H4 (cell line): ENCODE measurements at places on chromosomes 5 and 9. TPM values are rescaled to one million over a fixed set of nuclear protein-coding genes. Genes with fewer than 3 reads are reported as not detected.
A peak's percentile ranks its signal among the peaks of the same experiment; 100 is the strongest.

The PRRX2 gene
- 16.5 and 18.9 TPM in 2 replicates for total RNA-seq

The RNF208 gene
- 0.31 TPM in 1 of 2 replicates, not detected in the other for total RNA-seq

The DNAI1 gene
- 0.04 and 0.27 TPM in 2 replicates for total RNA-seq

The CKMT2 gene
- 0.48 TPM in 1 of 2 replicates, not detected in the other for total RNA-seq

The CD274 gene
- total RNA-seq: 0.95 and 1.1 TPM in 2 replicates

The PRR16 gene
- total RNA-seq: 2.7 and 4.5 TPM in 2 replicates

The CDK5RAP2 gene
- total RNA-seq: 18.6 and 24.2 TPM in 2 replicates

The PPIP5K2 gene
- total RNA-seq: 39.1 and 46.4 TPM in 2 replicates

The RUSC2 gene
- 6.2 and 8.7 TPM in 2 replicates for total RNA-seq

The VLDLR gene
- 4.9 and 7.8 TPM in 2 replicates for total RNA-seq

The SLC12A7 gene
- 8.8 and 13.8 TPM in 2 replicates for total RNA-seq

The LECT2 gene
- total RNA-seq: not detected in 2 replicates

The OR1L4 gene
- not detected in 2 replicates for total RNA-seq

The ENTPD2 gene
- not detected in 2 replicates for total RNA-seq

The SLC6A19 gene
- not detected in 2 replicates for total RNA-seq

- DNase-seq: no peak
Observed at GRCh38 chr9:89734600-89735041, 129.8 kb downstream of the GADD45G start.

GRCh38 chr5:83871533-83872395 is 151.1 kb upstream of the HAPLN1 start:
- DNase-seq: no peak

DNA sequence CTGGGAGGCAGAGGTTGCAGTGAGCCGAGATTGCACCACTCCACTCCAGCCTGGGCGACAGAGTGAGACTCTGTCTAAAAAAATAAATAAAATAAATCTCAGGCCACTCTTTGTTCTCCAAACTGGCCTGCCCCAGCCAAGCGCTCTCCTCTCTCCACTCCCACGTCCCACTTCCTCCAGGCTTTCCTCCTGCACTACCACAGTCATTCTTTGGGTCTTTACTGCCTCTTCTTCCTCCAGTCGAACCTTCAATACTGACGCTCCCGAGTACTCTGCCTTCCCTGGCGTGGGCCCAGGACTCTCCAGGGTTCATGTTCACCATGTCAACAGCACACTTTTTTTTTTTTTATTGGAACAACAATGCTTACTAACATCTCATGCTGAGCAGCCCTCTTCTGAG is 23.9 kb downstream of the RNF130 start:
- DNase-seq: no peak

- DNase-seq: peak; percentile 63
Observed at GRCh38 chr9:101601904-101602765, 7.4 kb upstream of the PPP3R2 start.

- no peak for DNase-seq
Observed at GRCh38 chr9:69131682-69132081, 42.4 kb upstream of the TJP2 start.

DNA sequence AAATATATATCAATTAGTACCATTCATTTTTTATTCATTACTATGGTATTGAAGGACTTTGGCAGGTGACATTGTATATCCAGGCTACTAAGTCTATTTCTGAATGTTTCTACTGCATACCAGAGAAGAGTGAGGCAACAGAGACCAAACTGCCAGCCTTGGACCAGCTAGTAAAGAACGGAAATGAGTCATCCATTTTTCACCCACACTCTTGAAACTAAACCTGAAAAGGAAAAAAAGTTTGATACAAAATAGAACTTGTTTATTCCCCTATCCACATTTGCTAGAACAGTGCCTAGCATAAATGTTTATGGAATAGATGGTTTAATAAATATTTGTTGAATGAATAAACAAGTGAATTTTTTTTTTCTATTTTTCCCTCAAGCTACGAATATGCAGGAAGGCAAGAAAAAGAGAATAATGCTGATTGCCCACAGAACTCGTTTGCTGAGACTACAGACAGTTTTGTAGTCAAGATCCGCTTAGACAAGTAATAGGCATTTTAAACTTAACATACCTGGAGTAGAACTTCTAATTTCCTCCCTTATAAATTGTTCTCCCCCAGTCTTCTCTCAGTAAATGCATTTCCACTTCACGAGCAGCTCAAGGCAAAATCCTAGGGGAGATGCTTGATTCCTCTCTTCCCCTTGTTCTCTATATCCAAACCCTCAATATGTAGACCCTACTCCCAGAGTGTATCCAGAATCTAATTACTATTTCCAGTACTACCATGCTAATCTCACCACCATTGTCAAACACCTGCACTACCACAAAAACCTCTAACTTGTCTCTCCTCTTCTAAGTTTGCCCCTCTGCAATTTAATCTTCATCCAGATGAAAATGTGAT is 146.2 kb upstream of the RASA1 start:
- peak; percentile 92 for DNase-seq

DNA sequence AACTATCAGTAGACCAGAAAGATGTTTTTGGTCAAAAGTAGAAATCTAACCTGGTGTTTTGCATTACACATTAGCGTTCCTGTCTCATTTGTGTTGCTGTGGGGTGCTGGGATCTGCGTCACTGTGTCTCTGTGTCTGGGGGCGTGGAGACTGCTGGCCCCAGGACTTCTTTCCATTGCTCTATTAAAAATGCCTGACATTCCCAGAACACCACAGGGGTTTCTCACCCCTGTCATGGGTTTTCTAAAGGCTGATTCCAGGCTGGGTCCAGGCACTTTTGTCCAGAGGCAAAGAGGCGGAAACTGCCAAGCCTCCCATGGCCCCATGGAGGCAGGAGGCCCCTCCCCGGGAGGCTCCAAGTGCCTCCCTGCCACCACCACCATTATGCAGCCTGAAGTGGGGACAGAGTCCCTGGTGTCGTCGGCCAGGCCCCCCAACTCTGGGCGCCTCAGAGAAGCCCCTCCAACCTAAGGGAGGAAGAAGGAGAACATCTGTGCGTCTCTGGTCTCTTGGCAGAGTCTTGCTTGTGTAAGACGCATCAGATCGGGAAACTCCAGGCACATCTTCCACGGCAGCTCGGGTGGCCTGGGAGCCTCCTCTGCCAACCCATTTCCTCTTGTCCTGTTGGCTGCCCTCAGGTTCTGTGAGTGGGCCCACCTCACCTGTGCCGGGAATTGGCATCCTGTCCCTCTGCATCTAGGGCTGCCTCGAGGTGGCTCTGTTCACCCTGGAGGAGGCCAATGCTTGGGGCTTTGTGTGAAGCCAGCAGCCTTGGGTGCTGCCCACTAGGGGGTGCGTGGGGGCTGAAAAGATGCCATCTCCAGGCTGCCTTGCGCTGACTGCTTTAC is 13.8 kb upstream of the PLEKHG4B start:
- peak; percentile 71 for DNase-seq

GRCh38 chr9:95605101-95605500 is 88.3 kb upstream of the PTCH1 start:
- DNase-seq: no peak

- no peak for DNase-seq
Observed at GRCh38 chr5:94244921-94245320, 373.5 kb downstream of the KIAA0825 start.

- DNase-seq: peak; percentile 52
Observed at GRCh38 chr5:35202319-35203111, 27.8 kb downstream of the PRLR start.

- no peak for DNase-seq
Observed at GRCh38 chr5:26148569-26149107, 889.7 kb downstream of the CDH9 start.

- DNase-seq: peak; percentile 59
Observed at GRCh38 chr5:135466178-135467050, 14.3 kb upstream of the TIFAB start.

DNA sequence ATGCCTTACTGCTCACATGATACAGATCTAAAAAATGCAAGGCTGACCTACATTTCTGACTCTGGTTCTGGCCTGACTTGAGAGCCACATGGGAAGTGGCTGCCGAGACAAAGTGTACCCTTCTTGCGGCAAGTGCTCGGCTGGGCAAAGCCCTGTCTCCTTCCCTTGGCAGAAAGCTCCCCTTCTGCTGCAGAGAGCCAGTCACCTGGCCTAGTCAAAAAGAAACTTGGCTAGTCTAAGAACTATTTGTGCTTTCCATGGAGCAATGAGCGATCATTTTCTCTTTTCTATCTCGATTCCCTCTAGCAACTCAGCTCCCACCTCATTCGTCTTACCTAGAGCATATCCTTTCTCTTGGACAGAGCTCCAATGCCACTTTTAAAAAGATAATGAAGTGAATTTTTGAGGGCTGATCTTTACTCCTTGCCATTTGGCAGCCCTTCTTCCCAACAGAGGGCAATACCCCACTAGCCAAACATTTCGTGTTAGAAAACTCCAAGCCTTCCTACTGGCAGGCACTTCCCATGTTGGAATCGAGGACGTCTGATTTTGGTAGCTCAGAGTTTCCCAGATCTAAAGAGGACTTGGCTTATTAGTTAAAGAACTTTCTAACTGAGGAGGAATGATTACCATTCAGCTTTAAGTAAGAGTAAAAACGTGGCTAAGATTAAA is 108.1 kb upstream of the PRRC1 start:
- no peak for DNase-seq

GRCh38 chr5:1484730-1485578 is 38.8 kb downstream of the LPCAT1 start:
- DNase-seq: no peak

GRCh38 chr5:64331597-64332277 is 166.1 kb downstream of the RNF180 start:
- DNase-seq: no peak

- no peak for DNase-seq
Observed at GRCh38 chr9:94175669-94176068, 83.4 kb upstream of the ZNF169 start.

DNA sequence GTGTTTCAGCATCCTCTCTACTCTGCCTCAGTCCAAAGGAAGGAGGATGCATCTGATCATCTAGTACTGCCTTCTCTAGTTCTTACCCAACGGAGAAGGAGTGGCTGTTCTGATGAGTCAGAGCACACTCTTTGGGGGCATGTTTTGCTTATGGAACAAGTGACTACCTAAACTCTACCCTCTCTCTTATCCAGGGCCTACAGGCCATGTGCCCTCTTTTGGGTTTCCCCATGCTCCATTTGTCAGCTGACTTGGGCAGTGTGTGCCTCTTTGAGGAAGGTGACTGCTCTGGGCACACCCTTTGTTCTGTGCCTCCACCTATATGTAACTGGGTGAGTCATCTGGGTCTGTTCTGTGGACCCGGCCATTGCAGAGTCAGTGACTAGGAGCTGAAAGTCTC is 89.6 kb upstream of the BNC2 start:
- DNase-seq: no peak

DNA sequence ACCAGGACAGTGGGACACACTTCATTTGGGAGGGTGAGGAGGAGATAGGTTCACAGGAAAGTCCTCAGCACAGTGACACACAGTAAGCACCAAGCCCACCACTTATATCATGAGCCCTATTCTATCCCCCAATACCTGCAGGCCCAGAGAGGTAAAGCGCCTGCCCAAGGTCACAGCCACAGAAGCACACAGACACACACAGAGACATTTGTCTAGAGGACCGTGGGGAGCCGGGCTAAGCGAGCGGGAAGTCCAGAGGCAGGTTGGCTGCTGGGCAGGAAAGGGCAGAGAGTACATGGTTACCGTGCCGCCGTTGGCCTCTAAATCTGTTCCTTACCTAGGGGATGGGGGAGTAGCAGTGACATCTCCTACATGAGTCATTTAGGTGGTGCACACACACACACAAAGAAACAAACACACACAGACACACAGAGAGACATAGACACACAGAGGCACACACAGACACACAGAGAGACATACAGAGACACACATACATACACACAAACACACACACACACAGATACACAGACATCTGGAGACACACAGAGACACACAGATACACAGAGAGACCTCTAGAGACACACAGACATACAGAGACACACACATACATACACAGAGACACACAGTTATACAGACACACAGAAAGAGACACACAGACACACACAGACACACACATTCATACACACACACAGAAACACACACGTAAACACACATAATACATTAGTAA is 15.9 kb upstream of the DUSP1 start:
- no peak for DNase-seq

GRCh38 chr5:109921735-109922380 is 232.1 kb downstream of the MAN2A1 start:
- no peak for DNase-seq

DNA sequence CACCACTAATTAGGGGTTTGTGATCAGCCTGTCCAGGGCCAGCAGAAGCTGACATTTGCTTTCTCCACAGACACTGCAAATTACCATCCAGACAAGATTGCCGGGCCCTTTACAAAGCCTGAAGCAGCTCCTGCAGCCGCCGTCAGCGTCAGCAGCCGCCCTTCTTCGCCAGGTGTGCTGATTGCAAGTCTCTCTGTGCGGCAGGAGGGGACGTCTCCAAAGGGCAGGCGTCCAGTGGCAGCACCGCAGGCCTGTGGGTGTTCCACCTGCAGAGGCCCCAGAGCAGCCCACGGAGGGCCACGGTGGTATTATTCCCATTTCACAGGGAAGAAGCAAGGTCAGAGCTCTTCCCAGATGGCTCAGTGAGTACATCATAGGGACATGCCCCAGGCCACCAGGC is 108.0 kb upstream of the PPP1R26 start:
- DNase-seq: no peak

DNA sequence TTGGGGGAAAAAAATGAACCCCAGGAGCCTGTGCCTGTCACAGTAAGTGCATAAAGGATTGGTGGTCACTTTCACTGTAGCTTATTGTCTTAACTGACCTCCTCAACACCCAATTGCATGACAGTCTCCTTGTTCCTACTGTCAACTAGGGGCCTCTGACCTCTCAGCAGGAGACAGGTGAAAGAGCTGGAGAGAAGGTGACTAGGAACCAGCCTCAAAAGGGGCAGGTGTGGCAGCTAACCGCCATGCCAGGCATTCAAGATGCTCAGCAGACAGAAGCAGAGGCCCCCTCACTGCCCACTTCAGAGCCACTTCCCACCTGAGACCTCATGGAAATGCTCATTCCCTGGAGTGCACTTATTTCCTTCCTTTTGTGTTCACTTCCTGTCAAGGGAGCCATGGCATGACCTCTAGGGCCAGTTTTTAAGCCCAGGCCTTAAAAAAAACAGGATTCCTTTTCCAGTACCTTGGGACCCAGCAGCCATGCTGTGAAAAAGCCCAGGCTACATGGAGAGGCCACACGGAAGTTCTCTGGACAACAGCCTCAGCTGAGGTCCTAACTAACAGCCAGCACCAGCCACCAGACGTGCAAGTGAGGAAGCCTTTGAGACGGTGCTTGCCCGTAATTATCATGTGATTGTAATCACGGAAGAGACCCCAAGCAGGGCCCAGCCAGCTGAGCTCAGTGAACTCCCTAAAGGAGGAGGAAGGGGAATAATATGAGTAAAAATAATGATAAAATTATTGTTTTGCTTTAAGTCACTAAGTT is 74.9 kb downstream of the NSUN2 start:
- no peak for DNase-seq
